B cell (primary cell): ENCODE measurements at places on chromosomes 4 and X. TPM values are rescaled to one million over a fixed set of nuclear protein-coding genes. Genes with fewer than 3 reads are reported as not detected.

GRCh38 chr4:88738180-88738579 lies 40.6 kb upstream of the NAP1L5 start:
- no peak for DNase-seq

Gene GATA1
- not detected in 2 replicates for total RNA-seq

- DNase-seq = no peak
These were observed 57.7 kb upstream of the VEGFC start for GRCh38 chr4:176850436-176850835.

- DNase-seq = no peak
These were observed 108.9 kb downstream of the UNC5C start for GRCh38 chr4:95439896-95440295.

Gene DUX4
- total RNA-seq = not detected in 2 replicates

Gene TIGD4
- 0.36 and 0.59 TPM in 2 replicates for total RNA-seq

DNA sequence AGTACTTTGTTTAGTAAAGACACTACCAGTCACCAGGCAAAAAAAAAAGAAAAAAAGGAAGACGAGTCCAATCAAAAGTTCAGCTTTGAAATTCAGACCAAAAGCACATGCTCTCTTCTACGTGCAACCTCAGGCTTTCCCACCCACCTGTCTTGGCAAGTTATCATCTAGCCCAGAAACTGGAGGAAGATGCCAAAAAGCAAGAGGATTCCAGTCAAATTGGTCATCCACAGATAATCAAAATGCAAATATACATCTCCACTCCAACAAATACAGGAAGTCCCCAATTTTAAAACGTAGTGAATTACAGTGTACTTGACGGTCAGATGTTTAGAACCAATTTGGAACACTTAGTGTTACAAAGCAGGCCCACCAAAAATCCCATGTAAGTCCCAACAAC lies 96.5 kb downstream of the PALLD start:
- DNase-seq = no peak

Gene XAGE1B
- total RNA-seq = not detected in 2 replicates

Gene AKAP4
- not detected in 2 replicates for total RNA-seq

DNA sequence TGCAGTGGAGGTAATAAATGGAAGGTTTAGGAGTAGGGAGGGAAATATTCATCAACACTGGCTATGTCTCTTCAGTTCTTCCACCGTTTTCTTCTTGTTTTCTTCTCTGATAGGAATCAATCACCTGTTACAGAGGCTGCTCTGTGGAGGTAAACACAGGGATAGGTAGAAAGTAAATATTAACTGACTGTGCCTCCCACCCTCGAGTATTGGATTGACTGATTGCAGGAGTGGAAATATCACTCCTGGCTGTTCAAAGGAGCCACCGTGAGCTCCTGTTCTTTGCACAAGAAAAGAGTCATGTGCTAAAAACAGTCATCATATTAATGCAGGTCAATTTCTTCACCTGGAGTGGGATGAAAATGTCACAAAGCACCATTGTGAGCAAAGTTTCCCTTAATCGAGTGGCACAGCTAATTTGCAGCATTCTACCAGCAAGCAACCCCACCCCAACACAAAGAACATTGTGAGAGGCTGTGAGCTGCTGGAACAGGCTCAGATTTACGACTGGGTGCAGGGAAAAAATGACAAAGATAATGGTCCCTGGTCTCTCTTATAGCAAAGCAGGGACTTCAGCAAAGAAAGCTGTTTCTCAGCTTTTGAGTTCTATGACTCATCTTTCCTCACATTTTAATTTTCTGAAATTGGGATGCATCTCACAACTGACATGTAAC lies 113.7 kb upstream of the TSPAN5 start:
- DNase-seq = no peak

DNA sequence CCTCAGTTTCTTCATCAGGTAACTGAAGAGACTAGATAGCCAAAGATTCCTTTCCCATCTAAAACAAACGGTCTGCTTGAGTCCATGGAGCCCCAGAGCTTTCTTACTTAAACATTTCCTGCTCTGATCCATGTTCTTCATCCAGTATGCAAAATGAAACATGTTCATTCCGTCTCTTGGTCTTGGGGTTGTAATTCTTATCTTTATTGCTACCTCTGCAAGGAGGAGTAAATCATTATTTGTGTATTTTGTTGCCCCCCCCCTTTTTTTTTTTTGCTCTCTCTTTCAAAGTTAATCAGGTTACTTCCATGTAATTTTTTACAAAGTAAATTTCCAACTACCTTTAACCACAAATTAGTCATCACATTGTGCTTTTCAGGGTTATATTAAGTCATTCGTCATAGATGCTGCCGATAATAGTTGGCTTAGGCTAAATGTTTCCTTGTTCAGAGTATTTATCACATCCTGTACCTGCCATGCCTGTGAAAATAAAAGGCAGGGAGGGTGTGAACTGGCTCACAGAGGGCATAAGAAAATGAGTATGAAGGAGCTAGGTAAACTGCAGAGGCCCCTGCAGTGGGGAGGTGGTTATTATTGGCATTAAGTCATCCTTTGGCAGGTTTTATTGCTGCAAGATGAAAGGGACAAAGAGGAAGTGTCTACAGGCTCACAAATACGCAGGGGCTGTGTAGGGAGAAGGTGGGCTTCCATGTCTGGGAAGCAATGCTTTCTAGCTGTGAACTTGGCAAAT lies 76.7 kb upstream of the HS3ST1 start:
- DNase-seq = no peak
